ENCODE measurements at places on chromosomes 5 and 9.

GRCh38 chr5:175501759-175502158 lies 23.4 kb downstream of the SFXN1 start:
- no peak for DNase-seq

GRCh38 chr5:173789031-173789920 lies 98.9 kb upstream of the CPEB4 start:
- DNase-seq = no peak

DNA sequence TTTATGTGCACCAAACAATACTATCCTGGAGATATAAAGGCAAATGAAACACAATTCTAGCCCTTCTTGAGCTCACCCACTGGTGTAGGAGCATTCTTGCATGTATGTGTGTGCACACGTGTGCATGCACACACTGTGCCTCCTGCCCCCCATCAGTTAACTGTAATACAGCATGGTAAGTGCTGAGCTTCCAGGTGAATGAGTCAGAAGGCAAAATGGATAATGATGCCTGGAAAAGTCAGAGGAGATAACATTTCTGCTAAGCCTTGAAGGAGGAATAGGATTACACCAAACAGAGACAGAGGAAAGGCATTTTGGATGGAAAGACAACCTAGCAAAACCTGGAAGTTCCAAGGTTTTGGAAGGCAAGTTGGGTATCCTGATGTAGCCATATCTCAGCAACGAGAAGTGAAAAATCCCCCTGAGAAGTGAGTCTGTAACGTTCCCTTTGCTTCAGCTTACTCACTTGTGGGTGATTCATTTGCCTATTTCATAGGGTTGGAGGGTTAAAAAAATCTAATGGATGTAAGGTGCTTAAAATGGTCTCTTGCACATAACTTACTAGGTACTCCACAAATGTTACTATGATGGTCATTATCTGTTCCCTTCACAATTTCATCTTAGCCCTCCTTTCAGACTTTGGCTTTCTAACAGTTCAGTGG lies 101.4 kb upstream of the STC2 start:
- no peak for DNase-seq

- DNase-seq = no peak
Measured at GRCh38 chr5:73999297-73999696, 373.3 kb downstream of the ARHGEF28 start.

DNA sequence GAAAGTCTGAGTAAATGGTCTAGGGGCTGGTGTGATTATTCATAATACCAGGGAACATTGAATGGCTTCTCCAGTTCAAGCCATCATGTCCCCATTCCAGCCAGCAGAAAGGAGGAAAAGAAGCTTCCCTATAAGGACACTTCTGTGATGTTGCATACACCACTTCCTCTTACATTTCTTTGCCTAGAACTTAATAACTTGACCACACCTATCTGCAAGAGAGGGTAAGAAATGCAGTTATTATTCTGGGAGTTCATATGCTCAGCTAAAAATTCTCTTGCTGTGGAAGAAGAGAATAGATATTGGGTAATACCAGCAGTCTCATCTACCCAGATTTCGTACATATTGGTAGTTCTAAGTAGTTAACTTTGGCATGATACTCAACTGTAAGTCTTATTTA lies 166.1 kb downstream of the SLC28A3 start:
- no peak for DNase-seq

GRCh38 chr5:176781054-176781375 lies 29.3 kb upstream of the UNC5A start:
- DNase-seq = no peak

- DNase-seq = no peak
Measured at GRCh38 chr5:39205550-39205949, 13.8 kb downstream of the FYB1 start.

GRCh38 chr5:178418031-178418430 lies 172.2 kb downstream of the COL23A1 start:
- DNase-seq = no peak

GRCh38 chr9:83981126-83981871 lies 694 bp downstream of the RMI1 start:
- DNase-seq = no peak

DNA sequence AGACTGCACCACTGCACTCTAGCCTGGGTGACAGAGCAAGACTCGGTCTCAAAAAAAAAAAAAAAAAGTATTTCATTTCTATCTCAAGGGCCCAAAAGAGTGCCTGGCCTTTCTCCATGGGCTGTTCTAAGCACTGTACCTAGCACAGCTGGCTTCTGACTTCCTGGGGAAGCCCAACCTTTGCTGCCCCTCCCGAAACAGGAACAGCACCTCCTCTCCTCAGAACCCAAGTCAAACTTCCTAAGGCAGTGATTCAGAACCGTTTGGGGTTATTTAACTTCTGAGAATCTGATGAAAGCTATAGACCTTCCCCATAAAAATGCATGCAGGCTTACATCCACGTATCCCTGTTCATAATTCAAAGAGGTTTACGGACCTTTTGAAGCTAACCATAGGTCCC lies 57.8 kb downstream of the NRG2 start:
- no peak for DNase-seq

DNA sequence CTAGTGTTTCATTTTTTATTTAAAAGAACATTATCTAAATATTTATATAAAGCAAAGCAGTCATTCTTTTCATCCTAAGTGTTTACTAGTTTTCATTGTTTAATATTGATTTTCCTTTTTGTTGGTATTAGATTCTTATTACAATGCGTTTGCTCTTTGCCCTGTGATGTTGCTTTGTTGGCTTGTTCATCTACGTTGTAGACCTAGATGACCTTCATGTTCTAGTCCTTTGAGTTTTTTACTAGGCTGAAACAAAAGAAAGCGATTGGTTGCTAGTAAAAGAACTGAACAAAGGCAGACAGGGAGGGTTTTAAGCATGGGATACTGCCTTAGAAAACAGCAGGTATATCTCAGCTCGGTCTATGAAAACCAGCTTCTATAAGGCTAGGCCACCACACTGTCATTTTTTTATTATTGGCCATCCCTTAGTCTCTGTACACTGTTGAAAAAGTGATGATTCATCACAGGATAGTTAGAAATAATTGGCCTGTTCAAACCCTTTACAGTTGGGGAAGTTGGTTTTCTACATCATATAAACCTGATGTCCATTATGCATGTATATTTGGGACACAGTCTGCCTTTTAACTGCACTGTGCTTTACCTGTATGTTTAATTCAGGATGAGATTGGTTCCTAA lies 119.0 kb downstream of the ZCCHC7 start:
- no peak for DNase-seq

DNA sequence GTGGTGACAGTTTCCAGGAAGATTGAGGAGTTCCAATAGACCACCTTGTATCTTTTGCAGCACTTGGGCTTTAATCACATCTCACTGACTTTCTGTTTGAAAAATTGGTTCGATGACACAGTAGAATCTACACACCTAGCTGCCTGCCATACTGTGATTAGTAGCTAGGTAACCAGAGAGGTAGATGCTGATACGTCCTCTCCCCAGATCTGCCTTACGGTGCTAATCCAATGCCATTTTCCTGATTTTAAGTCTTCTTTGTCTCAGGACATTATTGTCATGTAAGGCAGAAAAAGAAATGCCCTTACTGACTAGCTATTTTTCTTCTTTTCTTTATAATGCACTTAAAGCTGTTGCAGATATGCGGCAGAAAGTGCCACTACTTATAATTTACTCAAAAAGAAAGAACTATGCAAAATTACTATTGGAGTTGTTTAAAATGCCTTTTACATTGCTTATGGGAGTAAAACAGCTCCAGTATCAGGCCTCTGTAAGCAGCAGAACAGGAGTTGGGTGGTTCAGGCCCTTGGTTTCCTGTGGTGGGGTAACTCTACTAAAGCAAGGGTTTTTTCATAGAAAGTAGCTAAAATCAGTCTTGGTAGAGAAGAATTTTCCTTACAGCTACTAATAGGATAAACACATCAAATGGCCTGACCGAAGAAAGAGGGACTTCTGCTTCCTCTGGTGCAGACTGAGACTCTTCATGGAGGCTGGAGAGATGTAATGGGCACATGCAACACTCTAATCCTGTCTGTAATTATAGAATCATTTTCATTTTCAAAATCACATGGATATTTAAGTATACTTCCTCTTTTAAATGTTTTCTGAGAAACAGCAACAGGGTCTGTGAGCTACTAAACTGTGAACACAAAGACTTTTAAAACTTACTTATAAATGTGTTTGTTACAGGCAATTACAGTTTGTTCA lies 177.2 kb downstream of the MAPKAP1 start:
- DNase-seq = no peak

DNA sequence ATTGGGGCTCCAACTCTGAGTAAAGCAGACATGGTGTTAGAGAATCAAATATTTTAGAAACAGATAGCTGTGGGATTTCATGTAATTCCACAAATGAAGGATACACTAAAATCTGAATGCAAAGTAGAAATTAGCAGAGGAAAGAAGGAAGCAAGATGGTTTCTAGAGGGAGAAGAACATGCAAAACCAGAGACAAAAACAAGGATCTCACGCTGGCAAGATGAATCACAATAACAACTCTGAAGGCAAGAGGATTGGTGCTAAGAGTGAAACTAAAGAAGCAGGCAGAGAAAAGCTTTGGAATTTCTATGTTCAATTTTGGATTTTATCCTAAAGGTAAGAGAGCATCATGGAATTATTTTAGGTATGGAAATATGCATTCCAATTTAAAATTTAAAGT lies 857.2 kb upstream of the COX7C start:
- no peak for DNase-seq

GRCh38 chr9:129964901-129965734 lies 77.9 kb downstream of the FNBP1 start:
- no peak for DNase-seq

DNA sequence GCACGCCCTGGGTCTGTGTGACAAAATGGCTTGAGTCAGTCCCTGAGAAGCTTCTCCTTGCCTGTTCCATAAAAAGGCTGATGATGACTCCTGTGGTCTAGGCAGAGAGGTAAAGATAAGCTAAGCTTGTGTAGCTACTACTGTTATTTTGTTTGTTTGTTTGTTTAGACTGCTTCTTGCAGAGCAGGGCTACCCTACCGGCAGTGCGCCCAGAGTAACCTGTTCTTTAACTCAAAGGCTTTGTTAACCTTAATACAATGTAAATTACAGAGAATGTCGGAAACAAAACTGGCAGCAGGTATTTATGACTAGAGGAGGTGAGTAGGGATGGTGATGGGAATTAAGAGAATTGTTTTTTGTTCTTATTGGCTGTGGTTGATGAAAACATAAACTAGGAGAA lies 87.6 kb downstream of the F2RL2 start:
- no peak for DNase-seq

DNA sequence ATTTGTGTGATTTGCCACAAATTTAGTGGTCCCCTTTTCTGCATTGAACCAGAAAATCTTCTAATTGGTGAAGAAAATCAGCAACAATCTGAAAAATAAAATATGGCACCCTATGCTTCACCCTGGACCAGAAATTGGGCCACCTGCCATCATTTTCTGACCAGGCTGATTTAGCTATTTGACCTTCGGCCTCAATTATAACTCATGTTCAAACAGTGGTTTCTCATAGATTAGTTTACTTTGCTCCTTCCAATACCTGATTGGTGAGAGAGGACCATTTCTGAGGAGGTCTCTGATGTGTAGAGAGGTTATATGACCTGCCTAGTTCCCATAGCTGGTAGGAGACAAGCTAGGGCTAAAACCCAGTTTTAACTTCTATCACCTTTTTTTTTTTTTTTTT lies 59.0 kb downstream of the PTTG1 start:
- DNase-seq = no peak

DNA sequence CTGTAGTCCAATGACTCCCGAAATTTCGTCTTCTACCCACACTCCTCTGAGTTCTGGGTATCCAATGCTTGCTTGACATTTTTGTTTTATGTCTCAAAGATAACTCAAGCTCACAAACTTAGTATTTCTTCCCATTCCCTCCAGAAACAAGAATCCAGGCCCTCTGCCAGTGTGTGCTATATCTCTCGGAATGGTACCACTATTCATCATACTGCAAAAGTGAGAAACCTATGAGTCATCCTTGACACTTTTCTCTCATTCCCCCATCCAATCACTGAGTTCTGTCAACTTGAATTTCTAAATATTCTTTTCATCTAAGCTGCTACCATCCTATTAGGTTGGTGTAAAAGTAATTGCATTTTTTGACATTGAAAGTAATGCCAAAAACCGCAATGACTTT lies 9.8 kb downstream of the SLC12A2 start:
- DNase-seq = no peak

GRCh38 chr5:157600252-157600651 lies 24.7 kb upstream of the ADAM19 start:
- DNase-seq = no peak

GRCh38 chr9:101674165-101674564 lies 64.3 kb downstream of the GRIN3A start:
- DNase-seq = no peak

GRCh38 chr5:54526604-54527288 lies 9.2 kb downstream of the SNX18 start:
- DNase-seq = no peak
